GM23338 (cell line): ENCODE measurements at places on chromosomes 5 and 9. TPM values are rescaled to one million over a fixed set of nuclear protein-coding genes. Genes with fewer than 3 reads are reported as not detected.

DNA sequence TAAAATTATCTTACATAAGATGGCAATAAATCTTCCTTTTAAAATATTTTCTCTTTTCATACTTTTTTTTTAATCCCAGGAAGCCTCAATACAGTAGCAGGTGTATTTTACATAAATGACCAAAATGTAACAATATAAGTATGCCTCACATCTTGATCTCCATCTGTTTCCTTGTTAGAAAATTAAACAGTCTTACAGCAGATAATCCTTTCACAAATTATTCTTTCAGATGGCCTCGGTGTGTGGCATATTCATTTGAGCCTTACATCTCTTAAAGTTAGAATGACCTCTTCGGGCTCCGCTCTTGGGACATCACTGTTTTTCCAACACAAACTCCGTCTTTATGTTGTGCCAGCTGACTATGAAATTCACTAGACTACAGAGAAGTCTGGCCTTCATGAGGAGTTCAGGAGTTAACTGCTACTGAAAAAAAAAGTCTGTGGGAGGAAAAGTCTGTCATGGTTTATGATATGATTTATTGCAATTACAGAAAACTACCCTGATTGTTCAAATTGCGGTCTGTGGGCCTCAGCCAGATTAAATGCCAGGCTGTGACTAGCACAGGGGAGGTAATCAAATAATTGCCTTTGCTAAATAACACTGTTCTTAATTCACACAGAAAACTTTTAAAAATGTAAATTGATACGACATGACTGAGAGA lies 292.9 kb upstream of the PUM3 start:
- no peak for DNase-seq

DNA sequence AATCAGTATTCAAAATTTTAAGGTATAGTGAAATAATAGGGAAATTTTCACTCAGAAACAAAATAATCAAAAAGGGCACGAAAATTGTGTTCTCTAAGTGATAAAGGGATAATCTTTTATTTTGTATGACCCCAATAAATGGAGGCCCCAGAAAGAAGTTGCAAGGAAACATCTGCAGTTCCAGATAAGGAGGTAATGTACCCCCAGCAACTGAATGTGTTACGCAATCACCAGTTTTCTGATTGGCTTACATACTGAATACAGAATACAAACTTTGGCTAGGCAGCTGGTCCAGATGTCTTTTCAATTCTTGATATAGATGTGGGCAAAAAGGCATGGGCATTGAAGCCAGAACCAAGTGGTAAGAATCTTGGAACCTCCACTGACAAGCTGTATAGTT lies 1.7 kb upstream of the TOPORS start:
- DNase-seq: no peak

GRK6 gene
- polyA plus RNA-seq: 13.0 and 18.7 TPM in 2 replicates

SGCD gene
- polyA plus RNA-seq: 0.05 and 0.07 TPM in 2 replicates

GRCh38 chr5:72245951-72246532 lies 74.0 kb downstream of the MRPS27 start:
- DNase-seq: no peak

PHPT1 gene
- 437 and 509 TPM in 2 replicates for polyA plus RNA-seq

DNA sequence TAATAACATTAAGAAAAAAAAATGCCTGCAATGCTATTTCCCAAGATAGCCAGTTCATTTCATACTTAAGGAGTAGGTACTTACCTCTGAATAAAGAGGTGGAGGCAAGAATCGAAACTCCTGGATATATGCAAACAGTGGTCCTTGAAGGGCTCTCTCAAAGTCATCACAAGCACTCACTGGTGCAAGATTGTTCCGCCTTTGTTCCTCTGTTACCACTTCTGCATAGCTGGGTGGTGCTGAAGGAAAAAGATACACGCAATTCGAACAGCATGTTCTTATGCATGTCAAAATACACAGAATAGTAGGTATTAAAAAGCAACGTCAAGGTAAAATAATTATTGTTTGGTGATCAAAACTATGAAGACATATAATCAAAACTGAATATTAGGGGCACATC lies 9.5 kb downstream of the ARRDC3 start:
- no peak for DNase-seq

- no peak for DNase-seq
Measured at GRCh38 chr9:4970970-4971641, 14.0 kb upstream of the JAK2 start.

BARHL1 gene
- polyA plus RNA-seq: not detected in 2 replicates

GRCh38 chr5:150213530-150213929 lies 23.7 kb downstream of the SLC6A7 start:
- DNase-seq: no peak

DNA sequence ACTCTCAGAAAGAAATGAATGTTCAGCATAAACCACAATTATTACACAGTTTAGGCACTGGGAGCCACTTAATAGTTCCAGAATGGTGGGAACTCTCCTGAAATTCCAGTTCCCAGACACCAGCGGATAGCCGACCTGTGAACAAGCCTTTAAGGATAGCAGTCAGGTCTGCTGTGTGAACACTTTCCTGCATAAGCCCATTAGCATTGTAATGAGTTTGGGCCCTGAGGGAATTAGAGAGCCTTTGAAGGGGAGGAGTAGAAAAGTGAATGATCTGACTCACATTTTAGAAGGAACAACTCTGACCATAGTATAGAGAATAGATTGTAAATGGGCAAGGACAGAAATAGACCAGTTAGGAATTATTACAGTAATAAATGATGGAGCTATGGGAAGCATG lies 189.1 kb downstream of the ADGRV1 start:
- peak; percentile 33 for DNase-seq

- DNase-seq: no peak
Measured at GRCh38 chr5:67925511-67925910, 290.0 kb upstream of the PIK3R1 start.
